ENCODE measurements at places on chromosomes 4 and X.

DNA sequence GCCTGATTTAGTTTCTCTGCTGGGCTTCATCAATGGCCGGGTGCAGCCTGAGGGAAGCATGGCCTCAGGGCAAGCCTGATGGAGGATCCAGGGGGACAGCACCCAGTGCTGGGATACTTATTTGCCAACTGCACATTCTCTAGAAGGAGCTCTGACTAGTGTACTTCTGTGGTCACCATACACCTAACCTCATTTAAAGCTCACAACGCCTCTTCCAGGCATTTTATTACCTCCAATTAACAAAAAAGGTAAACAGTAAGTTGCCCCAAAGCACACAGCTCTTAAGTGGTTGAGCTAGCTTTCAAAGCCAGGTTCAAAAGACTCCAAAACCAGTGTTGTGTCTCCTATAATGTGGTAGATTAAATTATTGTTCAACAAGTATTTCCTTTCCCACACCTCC lies 26.8 kb upstream of the ATXN3L start:
- DNase-seq, result no peak

GRCh38 chr4:174494726-174495125 lies 27.6 kb downstream of the HPGD start:
- DNase-seq, result no peak

DNA sequence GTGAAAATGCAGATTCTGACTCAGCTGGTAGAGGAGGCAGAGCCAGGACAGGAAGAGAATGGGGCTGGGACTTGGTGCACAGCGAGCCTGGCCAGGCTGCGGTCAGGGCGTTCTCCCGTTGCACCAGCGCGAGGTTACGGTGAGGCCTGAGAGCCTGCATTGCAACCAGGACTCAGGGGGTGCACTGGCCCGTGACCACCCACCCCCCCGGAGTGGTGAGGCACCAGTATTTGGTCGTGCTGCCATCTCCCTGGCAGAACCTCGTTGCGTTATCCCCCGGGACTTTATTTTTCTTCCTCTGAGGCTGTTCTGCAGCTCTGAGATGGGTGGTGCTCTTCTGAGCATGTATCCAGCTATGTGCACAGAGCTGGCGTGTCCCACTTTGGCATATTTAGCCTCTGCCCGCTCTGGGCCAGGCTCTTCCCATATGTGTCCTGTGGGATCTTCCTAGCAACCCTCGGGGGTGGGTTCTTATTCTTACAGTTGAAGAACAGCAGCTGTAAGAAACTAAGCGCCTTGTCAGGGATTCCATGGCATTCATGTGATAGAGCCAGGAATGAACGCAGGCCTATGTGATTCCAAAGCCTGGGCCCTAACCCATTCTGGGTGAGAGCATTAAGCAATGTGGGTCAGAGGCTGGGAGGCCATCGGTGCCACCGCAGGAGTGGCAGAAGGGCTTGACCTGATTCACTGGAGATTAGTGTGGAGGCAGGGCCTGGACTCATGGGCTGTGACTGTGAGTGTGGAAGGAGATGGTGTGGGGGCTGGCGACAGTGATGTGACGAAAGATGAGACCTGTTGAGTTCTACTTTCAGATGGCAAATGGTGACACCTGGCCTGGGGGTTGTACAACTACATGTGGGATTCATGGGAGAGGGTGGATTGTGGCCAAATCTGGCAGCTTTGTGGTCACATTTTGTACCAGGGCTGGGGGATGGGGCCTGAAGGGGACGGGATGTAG lies 3.1 kb downstream of the TADA2B start:
- DNase-seq, result no peak

- no peak for DNase-seq
These were observed 24.7 kb upstream of the CXCL8 start for GRCh38 chr4:73715659-73716058.

DNA sequence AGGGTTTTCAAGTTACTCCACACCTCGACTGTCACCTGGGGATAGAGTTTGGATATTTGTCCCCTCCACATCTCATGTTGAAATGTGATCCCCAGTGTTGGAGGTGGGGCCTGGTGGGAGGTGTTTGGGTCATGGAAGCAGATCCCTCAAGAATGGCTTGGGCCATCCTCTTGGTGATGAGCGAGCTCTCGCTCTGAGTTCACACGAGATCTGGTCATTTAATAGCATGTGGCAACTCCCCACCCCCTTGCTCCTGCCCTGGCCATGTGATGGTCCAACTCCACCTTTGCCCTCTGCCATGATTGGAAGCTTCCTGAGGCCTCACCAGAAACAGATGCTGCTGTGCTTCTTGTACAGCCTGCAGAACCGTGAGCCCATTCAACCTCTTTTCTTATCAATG lies 8.3 kb downstream of the CTAG1A start:
- no peak for DNase-seq

- DNase-seq, result no peak
These were observed 206.3 kb downstream of the SHROOM3 start for GRCh38 chr4:76641351-76641750.

Data from stimulated activated CD8-positive, alpha-beta memory T cell treated with anti-CD3 and anti-CD28 coated beads, Interleukin-4, amount 100 ng/mL, for 1 hour (primary cell).